Gastrocnemius medialis (tissue), 4 donors: ENCODE measurements at places on chromosomes 4 and X. TPM values are rescaled to one million over a fixed set of nuclear protein-coding genes. Genes with fewer than 3 reads are reported as not detected.

GRCh38 chrX:116232833-116233232 is 62.3 kb downstream of the AGTR2 start:
- no peak overlapping the region for H3K4me3 ChIP-seq
- no peaks in the 10 kb centered on the region for H3K4me1 ChIP-seq
- no peaks in the 10 kb centered on the region for H3K36me3 ChIP-seq
- no peaks in the 10 kb centered on the region for H3K27me3 ChIP-seq
- no peak for DNase-seq

Gene CSAG2
- not detected for total RNA-seq

Gene TIGD4
- 0.09 TPM for total RNA-seq

Gene ELF4
- total RNA-seq, result 1.1 TPM

GRCh38 chr4:47207555-47207954 is 176.2 kb downstream of the GABRB1 start:
- H3K27me3 ChIP-seq, result no peaks in the 10 kb centered on the region
- H3K36me3 ChIP-seq, result no peaks in the 10 kb centered on the region
- no peak overlapping the region for H3K4me3 ChIP-seq
- no peak overlapping the region for H3K27ac ChIP-seq

GRCh38 chr4:174282836-174283506 is 496 bp downstream of the FBXO8 start:
- H3K36me3 ChIP-seq, result no peaks in the 10 kb centered on the region
- H3K27me3 ChIP-seq, result no peaks in the 10 kb centered on the region
- peak overlapping the region; percentile 79 for H3K4me3 ChIP-seq
- DNase-seq, result peak; percentile 88
- peaks cover 41% of the 10 kb centered on the region for H3K4me1 ChIP-seq
